ENCODE measurements at places on chromosomes 4 and X. TPM values are rescaled to one million over a fixed set of nuclear protein-coding genes. Genes with fewer than 3 reads are reported as not detected.

Gene SULT1B1
- total RNA-seq = 7.5 TPM

Gene NHS
- 11.1 TPM for total RNA-seq

Gene GPM6B
- 7.6 TPM for total RNA-seq

Gene CDS1
- 0.65 TPM for total RNA-seq

Gene BCORL1
- 14.8 TPM for total RNA-seq

Gene HAND2
- 3.5 TPM for total RNA-seq

Gene LINC00632
- total RNA-seq = 829 TPM

Gene FAM149A
- 10.1 TPM for total RNA-seq

Gene SLC10A6
- total RNA-seq = 3.6 TPM

DNA sequence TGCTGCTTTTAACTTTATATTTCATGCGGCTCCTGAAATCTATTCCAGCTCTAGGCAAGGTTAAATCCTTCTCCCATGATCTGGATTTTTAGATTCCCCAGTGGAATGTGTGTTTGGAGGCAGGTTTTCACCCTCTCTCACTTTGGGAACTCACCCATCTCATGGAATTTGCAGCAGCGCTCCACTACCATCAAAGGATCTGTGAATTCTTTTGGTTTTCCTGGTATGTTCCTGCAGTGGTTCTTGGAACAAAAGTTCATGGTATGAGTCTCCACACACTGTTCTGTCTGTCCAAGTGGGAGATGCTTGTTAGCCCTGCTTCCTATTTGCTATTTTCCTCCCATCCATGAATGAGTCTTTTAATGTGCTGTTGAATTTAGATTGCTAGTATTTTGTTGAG is 14.0 kb downstream of the APOOL start:
- no peak for DNase-seq

DNA sequence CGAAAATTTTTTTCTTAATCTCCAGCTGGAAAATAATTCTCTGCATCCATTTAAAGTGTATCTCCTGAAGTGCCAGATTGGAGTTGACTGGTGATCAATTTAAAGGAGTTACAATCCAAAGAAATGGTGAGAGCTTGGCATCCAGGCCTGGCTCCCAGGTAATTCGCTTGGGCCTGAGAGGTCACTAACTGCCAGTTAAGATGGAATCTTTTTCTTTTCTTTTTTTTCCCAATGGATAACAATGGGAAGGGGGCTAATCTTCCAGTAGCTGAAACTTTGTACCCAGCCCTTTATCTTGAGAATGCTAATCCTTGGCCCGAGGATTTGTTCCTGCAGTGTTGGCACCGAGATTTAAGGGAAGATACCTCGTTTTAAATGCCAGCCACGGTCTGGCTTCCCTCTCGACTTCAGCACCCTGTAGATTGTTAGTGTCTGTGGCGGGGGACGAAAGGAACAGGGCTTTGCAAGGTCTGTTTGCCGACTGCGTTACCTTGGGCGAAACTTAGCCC is 13.3 kb upstream of the PITX2 start:
- DNase-seq = no peak

DNA sequence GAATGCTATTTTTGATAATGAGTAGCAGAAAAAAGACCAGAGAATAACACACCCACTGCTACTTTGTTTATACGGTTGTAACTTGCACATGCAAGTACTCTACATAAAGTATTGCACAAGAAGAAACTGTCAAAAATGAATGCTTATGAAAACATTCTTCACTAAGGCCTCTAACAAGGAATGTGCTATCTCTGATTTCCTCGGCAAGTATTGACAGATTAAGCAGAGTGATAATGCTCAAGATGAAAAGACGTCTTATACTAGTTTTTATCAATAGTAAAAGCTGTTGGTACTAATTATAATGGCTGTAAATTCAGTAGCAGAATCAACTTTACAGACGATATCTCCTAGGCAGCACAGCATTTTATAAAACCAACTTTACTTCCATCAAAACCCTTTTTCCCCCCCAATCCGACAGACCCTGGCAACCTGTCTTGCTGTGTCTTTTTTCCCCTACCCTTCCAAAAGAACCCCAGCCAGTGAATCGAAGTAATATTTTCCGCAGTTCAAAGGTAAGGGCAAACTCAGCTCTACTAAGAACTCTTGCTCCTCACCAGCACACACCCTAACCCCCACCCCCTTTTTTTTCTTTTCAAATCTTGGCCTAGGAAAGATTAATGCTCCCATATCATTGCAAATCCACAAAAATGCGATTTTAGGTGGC is 1.5 kb downstream of the FRYL start:
- DNase-seq = no peak

- no peak for DNase-seq
Observed at GRCh38 chr4:183571350-183571941, 66.6 kb downstream of the ING2 start.

GRCh38 chr4:13476915-13477314 is 7.2 kb downstream of the RAB28 start:
- no peak for DNase-seq

GRCh38 chr4:139606579-139607501 is 50.8 kb upstream of the SETD7 start:
- no peak for DNase-seq

- no peak for DNase-seq
Observed at GRCh38 chr4:86032476-86033022, 327.3 kb downstream of the MAPK10 start.

- DNase-seq = no peak
Observed at GRCh38 chrX:129618997-129619396, 35.8 kb downstream of the APLN start.

DNA sequence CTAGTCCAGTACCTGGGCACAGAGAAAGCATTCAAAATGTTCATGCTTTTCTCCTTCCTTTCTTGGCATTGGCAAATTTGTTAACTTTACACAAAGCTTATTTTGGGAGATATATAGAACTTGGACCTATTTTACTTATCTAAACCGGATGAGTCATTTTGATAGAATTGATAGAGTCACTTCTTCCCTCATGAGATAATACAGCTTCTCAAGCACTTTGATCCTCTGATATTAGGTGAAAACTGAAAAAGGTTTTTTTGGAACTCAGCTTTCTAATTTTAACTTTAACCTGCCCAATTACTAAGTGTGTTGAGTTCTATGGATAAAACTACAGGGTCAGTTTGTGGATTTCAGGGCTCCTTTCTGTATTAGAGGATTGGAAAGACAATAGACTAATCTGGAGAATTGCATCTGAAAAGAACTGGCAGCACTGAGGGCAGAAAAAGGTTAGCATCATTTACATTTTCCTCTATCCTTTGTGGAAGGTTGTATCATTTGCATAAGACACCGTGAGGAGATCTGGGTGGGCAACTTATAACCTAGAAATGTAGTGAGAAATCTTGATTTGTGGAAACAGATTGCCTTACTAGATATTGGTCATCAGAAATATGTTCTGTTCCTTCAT is 2.4 kb downstream of the WDR44 start:
- DNase-seq = no peak

GRCh38 chr4:166875821-166876220 is 358.5 kb downstream of the SPOCK3 start:
- DNase-seq = no peak

DNA sequence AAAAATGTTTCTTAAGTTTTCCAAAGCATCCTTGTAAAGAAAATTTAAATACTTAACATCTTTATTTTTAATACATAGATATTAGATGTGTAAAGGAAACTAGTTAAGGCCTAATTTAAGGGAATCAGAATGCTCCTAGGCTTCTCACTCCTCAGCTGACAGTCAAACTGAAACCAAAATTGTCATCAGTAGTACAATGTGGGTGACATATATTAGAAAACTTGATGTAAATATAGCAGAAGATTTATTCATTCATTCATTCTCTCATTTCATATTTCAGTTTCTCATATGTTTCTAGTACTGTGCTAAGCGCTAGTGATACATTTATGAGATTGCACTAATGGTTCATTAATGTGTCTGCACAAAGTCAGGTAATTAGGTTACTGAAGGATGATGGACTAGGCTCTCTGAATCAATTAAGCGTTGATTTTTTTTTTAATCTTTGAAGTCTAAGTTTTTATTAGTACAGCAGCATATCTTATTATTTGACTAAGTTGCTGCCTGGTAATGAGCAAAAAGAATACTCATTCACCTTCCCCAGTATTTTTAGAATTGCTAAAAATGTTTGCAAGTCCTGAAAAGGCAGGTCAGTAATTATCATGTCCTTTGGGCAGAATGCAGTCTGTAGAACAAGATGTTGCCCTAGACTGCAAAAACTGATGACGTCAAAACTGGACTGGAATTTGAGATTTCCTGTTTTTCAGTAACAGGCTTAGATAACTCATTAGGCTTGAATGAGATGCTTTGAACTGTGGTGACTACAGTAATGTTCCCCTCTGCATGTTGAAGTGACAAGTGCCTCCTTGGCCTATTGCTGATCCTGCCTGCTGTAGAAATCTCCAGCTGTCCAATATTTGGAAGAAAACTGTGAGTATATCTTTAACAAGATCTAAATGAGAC is 128.7 kb downstream of the ARHGAP24 start:
- no peak for DNase-seq

- DNase-seq = no peak
Observed at GRCh38 chr4:22869235-22869634, 176.5 kb downstream of the GBA3 start.

DNA sequence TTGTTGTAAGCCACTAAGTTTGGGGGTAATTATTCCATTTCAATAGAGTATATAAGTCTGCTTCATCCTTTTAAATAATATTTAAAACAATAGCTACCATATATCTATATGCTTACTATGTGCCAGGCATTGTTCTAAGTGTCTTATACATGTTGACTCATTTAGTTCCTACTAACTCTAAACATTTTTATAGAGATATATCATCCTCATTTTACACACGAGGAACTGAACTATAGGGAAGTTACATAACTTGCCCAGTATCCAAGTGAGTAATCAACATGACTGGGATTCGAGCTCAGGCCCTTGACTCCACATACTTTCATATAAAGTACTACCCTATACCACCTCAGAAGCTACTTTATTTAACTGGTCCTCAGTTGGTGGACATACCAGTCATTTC is 175.3 kb upstream of the RAI2 start:
- DNase-seq = no peak

DNA sequence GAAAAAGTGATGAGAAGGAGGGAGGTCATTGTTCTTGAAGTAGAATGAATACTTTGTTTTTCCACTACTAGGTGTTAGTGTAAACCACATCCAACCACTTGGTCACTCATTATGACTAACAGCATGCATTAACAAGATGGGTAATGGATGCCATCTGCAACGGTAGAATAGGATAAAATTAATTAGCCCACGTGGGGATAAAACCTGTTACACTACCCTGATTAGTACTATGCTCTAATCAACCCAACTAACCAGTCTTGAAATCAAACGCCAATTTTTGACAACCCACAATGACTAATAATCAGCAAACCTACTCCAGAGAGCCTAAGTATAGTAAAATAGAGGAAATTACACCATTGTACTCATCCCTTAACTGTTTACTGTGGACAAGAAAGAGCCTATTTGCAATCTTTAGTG is 93.4 kb upstream of the MCF2 start:
- no peak for DNase-seq

DNA sequence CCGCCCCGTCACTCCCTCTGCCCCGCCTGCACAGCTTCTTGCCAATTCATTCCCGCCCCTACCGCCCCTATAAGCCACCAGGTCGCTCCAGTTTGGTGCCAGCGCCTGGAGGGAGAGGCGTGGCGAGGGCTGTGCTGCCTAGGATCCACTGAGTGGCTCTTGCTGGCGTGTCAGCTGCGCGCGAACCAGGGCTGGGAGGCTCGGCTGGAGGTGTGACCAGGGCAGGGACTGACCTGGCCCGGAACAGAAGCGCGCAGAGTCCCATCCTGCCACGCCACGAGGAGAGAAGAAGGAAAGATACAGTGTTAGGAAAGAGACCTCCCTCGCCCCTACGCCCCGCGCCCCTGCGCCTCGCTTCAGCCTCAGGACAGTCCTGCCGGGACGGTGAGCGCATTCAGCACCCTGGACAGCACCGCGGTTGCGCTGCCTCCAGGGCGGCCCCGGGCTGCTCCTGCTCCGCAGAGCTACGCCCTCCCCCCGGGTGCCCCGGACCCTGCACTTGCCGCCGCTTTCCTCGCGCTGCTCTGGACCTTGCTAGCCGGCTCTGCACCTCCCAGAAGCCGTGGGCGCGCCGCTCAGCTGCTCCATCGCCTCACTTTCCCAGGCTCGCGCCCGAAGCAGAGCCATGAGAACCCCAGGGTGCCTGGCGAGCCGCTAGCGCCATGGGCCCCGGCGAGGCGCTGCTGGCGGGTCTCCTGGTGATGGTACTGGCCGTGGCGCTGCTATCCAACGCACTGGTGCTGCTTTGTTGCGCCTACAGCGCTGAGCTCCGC is at the start of gene GPR78:
TSS of gene GPR78 (plus strand) at position 72 of the 773 bp plus-strand sequence. CDS start at position 663, 591 bp downstream.
- peak; percentile 87 for DNase-seq

DNA sequence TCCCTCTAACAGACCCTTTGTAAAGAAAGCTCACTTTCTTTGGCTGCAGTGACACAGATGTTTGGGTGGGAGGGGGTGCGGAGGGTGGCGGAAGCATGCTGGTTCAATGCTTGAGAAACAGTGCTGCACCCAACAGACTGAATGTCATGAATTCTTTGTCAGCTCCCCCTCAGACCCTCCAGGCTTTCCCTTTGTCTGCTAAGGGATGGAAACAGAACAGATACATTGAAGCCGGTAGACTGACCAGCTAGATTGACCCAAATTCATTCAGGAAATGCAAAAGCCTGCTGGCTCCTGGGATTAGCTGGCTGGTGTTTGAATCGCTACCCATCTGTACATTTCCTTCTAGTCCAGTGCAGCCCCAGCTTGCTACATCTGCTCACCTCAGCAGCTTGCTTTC is 90.8 kb upstream of the PAK3 start:
- no peak for DNase-seq

DNA sequence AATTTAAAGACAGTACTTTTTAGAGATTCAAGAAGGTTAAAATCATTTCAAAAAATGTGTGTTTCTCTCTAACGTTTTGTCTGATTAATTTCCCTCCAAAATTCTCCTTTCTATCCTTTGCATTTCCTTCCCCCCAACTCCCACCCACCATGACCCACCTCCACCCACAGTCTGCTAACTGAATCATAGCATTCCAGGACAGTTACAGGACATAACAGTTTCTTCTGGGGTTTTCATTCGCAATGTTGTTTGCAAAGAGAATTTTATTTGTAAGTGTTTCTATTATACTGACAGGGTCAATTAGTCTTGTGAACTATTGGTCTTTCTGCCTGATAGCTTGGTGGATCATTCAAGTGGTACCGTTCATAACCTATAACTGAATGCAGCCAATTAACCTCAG is 53.7 kb downstream of the ANAPC10 start:
- DNase-seq = no peak

DNA sequence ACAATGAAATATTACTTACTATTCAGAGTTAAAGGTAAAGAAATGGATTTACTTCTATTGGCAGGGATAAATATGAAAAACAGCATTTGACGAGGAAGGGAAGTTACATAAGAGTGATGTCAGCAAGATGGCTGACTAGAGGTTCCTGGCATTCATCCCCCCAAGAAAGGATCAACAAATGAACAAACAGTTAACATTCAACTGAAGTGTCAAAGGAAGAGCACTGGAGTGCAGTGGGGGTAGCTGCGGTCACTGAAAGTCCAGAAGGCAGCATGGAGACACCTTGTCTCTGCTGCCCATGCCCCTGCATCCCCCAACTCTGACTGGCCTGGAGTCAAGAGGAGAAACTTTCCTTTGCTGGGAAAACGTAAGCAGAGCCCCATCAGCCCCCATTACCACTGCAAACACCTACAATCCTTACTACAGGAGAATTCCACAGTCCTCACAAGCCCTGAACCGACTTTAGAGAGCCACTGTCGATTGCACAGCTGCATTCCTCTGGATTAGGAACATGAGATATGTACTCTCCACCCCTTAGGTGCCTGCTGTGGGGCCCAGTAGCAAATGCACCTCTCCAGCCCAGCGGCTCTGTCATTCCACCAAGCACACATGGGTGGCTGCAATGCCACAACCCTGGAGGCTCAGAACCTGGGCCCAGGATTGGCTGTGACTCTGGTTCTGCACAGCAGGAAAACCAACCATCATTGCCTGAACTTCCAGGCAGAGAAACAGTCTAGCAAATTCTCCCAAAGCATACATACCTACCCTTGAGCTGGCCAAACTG is 79.5 kb downstream of the CBR4 start:
- no peak for DNase-seq

All from posterior vena cava (tissue), 2 donors.